Neural progenitor cell (in vitro differentiated cells): ENCODE measurements at places on chromosomes 7 and 10.
A peak's percentile ranks its signal among the peaks of the same experiment; 100 is the strongest.

GRCh38 chr7:105972276-105972675, 9.2 kb downstream of the CDHR3 start:
- no peak for DNase-seq

GRCh38 chr10:24193330-24193729, 15.6 kb upstream of the KIAA1217 start:
- no peak for DNase-seq

DNA sequence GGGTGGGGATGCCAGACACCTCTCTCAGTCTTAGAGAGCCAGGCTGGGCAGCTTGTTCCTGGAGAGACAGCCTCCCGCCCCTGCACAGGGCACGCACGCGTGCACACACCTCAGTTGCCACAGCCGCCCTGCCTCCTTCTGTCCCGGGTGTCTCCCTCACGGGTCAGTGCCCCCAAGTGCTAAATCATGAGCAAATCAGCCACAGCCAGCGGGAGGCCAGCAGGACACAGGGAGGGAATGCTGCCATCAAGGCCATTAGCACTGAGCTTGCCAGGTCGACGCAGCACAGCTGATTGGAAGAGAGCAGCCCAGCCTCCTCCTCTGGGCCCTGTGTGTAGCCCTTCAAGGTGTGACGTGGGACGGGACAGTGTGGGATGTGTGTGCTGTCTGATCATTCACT, 130.4 kb downstream of the CDH23 start:
- no peak for DNase-seq

- no peak for DNase-seq
Measured at GRCh38 chr10:21705142-21705827, 171.3 kb downstream of the MLLT10 start.

GRCh38 chr10:93977442-93977841, 16.3 kb upstream of the PLCE1 start:
- DNase-seq: no peak

DNA sequence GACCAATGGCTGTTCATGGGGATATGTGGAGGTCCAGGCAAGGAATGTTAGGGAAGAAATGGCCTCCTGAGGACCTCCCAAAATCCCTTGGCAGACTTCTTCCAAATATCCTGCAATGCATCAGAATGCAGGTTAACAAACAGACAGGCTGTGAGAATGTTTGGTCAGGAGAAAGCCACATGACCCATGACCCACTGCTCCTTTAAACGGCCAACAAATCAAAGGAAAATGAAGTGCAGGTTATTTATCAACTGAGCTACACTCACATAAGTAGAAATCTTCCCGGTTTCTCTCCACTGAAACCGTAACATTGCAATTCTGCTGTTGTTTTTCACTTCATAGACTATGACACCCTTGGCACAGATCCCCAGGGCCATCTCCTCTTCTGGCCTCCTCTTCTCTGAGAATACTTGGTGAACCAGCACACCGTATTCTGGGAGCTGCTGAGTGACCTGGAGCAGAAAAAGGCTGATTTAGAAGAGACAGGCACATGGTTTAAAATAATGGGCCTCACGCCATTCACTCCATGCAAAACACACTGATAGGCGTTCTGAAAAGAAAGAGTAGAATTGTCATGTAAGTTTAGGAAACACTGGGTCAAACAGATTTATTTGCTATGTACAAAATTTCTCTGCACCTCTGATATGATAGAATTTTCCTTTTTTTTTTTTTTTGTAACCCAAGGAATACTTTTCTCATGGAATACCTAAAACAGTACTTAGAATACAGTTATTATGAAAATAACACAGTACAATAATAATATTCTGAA, 67.8 kb downstream of the FRMPD2 start:
- DNase-seq: no peak

DNA sequence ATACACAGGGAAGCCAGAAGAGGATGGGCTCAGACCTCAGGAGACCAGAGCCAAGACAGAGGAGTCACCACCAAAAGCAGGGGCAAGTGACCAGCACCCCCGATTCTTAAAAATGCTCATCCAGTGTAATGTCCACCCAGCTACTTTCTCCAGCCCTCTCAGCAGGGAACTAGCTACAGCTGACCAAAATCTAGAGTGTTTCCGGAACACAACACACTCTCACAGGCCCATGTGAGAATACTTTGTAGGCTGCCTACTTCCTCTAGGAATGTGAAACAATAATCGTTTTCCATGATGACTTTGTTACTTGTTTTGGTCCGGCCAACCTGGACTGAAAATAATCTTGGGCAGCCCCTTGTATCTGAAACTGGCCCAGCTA, 14.5 kb downstream of the PSAP start:
- DNase-seq: no peak

DNA sequence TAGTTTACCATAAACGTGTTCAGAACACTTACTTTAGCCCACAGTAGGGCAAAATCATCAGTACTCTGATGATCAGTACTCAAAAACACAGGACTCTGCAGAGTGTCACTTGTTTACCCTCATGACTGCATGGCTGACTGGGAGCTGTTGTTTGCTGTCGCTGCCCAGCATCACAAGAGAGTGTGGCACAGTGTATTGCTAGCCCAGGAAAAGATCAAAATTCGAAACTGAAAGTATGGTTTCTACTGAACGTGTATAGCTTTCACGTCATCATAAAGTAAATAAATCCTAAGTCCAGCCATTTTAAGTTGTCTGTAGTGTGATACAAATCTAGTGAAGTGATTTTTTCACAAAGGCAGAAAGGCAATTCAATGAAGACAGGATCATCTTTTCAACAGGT, 184.6 kb downstream of the RAMP3 start:
- DNase-seq: no peak

- DNase-seq: no peak
Measured at GRCh38 chr7:74187915-74188675, 13.9 kb downstream of the EIF4H start.

DNA sequence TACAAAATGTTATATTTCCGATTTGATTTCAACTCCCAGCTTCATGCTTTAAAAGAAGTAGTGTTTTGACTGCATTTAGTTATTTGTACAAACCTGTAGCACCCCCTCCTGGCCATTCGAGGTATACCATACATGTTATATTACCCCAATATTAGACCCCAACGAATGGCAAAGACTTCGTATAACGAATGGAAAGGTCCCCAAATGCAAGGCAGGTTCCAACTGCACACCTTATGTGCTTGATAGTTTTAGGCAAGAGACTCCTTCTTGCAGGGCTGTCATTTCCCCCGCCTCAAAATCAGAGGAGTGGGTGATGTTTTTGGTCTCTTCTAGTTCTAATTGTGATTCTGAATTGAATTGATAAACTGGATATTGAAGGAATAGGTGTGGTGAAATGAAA, 101.1 kb upstream of the TARP start:
- DNase-seq: peak; percentile 72

DNA sequence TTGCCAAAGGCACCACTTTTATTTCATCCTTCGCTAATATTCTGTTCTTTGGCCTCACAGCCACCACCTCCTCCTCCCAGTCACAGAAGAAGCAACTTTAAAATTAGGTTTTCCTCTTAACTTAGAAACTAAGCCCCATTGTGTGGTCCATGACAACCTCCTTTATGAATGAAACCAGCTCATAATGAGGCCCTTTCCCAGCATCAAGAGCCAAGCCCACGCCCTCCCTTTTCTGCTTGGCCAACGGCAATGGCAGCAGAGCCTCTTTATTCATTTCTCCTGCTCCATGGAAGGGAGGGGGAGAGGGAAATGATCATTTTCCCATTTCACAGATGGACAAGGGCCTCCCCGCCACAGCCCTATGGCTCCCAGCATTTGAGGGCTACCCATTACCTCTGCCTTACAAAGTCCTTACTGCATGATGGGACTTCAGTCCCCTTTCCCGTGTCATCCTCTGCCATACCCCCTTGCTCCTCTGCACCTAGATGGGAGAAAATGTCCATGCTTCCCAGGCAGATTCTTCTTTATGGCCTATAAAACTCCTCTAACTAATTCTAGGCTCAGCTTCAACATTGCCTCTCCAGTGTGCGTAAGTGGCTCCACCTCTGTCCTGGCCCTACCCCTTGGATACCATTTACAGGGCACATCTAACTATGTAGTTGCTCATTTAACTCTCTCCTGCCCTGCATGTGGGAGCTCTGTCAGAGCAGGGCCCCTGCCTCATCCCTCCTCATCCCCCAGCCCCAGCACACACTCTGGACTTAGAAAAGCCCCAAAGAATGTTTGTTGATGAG, 475.5 kb downstream of the RPS24 start:
- DNase-seq: no peak

DNA sequence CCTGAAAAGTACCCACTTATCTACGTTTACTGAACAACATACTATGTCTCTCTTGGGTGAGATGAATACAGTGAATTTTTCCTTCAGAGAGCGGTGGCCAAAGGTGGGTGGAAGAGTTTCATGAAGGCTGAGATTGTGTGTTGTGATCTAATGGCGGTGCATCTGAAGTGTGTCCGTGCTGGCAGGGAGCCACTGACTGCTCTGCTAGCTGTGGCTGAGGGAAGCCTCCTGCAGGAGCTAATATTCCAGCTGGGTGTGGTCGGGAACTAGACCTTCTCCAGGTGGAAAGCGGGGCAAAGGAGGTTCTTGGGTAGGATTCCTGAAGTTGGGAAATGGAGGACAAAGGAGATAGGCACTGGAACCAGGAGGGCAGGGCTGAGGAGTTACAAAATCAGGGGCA, 69.2 kb upstream of the GRB10 start:
- no peak for DNase-seq
